ENCODE measurements at places on chromosomes 12 and 14.

DNA sequence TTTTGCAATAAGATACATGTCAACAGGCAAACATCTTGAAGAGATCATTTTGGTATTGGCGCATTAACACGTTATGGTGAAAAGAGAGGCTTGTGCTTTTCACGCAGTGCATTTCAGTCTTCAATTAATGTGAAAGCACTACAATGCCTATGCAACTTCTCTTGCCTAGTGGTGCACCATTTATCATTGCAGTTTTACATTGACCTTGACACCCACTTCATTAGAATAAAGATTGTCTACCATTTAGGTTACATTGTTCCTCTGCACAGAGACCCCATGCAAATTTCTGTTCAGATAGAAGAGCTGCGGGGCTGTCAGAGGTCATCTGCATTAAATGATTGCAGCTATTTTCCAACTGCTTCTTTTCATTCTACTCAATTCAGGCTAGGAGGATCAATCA lies 212.2 kb upstream of the NPAS3 start:
- DNase-seq: no peak

DNA sequence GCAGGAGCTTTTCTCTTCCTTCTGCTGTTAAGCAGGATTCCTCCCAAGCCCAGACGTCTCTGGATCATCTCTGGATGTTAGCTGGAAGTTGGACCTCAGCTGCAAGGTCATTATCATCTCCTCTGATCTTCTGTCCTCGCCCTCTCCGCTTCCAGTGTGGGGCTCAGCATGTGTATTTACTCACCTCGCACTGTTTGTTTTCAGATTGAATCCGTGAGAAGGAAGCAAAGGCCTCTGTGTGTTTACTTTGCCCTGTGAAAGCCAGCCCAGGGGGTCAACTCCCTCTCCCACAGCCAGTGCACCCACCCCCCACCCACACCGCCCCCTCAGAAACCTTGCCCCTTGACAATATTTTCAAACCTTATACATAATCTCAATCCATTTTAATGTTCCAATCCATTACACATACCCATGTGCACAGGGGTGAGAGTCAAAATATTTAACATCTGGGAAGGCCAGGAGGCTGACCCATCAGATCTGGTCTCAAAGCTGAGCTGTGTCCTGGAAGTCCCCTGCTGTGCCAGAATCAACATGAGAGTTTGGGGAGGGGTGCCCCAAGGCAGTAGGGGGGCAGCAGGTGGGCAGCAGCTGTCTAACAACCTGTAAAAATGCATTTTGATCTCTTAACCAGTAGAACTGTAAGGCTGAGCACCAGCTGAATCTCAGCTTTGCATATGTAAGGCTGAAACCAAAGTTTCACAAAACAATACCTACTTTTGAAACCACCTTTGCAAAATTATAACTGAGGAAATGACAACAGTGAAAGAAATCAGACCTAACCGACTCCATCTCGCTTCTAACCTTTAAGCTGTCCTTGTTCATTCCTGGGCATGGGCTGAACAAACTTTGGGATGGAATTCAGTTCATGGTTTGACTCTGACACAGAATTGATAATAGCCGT lies 157.9 kb downstream of the ZNF664 start:
- no peak for DNase-seq

DNA sequence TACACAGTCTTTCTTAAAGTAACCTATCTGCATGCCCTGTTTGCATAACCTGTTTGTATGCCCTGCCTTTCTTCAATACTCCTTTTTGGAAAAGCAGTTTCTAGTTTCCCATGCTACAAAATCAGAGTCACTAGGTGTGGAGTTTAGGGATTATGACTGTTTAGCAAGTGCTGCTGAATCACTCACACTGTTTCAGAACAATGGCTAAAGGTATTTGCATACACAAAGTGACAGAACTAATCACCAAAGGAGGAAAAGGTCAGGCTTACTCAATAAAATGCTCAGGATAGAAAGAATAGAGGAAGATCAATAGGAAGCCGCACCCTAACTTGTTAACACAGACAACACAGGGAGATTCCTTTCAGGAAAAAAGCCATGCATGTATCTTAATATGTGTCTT lies 19.4 kb downstream of the EGLN3 start:
- DNase-seq: no peak

- DNase-seq: no peak
Observed at GRCh38 chr14:29165431-29165830, 398.8 kb downstream of the FOXG1 start.

GRCh38 chr14:77026166-77026929 lies 2.2 kb downstream of the IRF2BPL start:
- DNase-seq: no peak

DNA sequence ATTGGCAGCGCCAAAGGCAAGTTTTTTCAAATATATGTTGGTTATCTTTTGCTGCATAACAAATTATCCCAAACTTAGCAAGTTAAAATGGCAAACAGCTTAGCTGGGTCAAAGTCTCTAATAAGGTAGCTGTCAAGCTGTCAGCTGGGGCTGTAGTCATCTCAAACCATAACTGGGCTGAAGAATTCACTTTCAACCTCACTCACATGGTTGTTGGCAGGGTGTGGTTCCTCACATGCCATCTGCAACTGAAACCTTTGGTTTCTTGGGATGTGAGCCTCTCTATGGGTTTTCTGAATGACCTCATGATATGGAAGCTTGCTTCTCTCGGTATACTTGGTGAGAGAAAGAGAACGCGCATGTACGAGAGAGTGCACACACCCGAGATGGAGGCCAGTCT lies 125.4 kb downstream of the LRIG3 start:
- DNase-seq: no peak

DNA sequence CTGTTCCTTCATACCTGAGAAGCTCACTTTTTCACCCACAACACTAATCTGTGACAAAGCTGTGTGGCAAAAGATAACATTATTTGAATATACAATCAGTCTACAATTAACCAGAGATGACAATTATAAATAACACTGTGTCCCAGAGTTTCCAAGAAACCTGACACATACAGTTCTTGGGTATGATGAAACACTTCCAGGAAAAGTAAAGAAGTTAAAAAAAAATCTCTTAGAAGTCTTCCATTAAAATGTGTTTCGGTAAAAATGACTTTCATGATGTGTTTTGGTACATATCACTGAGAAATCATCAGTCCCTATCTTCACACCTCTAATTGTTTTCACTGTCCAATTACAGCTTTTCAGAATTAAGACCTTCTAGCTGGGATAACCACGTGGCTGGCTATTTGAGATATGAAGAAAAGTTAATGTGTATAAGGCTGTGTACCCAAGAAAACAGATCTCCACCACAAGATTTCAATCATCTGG lies 390.2 kb downstream of the SOX5 start:
- DNase-seq: no peak

DNA sequence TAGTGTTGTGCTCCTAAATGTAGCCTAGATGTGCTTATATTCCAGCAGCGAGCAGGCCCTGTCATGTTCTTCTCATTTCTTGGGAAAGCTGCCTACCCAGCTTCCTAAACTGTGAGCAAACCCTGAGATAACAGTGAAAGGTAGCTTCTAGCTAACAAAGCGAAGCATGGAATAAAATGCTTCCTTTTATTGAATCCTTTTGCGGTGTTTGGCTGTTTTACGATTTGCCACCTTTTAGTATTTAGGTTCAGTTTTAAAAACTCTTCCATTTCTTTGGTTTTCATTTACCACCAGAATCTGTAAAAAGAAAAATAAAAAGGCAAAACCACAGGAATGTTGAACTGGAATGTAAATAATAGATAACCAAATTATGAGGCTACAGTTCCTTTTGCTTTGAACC lies 5.0 kb upstream of the PKP2 start:
- no peak for DNase-seq

Data from endothelial cell (in vitro differentiated cells).